ENCODE measurements at places on chromosomes 1 and 21. TPM values are rescaled to one million over a fixed set of nuclear protein-coding genes. Genes with fewer than 3 reads are reported as not detected.
A peak's percentile ranks its signal among the peaks of the same experiment; 100 is the strongest.

AMY1A gene
- not detected for total RNA-seq

PAQR6 gene
- total RNA-seq, result 0.79 TPM

- no peak for DNase-seq
These were observed 6.2 kb downstream of the FAM131C start for GRCh38 chr1:16067127-16067768.

- no peak for DNase-seq
These were observed 4.2 kb upstream of the PTPN22 start for GRCh38 chr1:113875714-113876113.

GRCh38 chr1:203290261-203291089 lies 14.8 kb upstream of the BTG2 start:
- DNase-seq, result peak; percentile 64

- DNase-seq, result no peak
These were observed 33.6 kb upstream of the CD34 start for GRCh38 chr1:207944571-207944970.

Data from skin of body (tissue), 3 donors.